ENCODE measurements at places on chromosomes 5 and 9. TPM values are rescaled to one million over a fixed set of nuclear protein-coding genes. Genes with fewer than 3 reads are reported as not detected.

The SYK gene
- 13.0 TPM for total RNA-seq

The CDH9 gene
- 0.68 TPM for total RNA-seq

The ALDH1A1 gene
- total RNA-seq = 417 TPM

The ASS1 gene
- 29.1 TPM for total RNA-seq

The RETREG1 gene
- 11.6 TPM for total RNA-seq

The MELK gene
- total RNA-seq = 35.8 TPM

The NIM1K gene
- 0.43 TPM for total RNA-seq

The LCN15 gene
- 0.93 TPM for total RNA-seq

The TAS2R1 gene
- not detected for total RNA-seq

The CATSPER3 gene
- 0.74 TPM for total RNA-seq

GRCh38 chr9:88831713-88832407 is 159.4 kb upstream of the S1PR3 start:
- no peak for DNase-seq

- no peak for DNase-seq
These were observed 494.8 kb downstream of the MAT2B start for GRCh38 chr5:164000241-164000640.

DNA sequence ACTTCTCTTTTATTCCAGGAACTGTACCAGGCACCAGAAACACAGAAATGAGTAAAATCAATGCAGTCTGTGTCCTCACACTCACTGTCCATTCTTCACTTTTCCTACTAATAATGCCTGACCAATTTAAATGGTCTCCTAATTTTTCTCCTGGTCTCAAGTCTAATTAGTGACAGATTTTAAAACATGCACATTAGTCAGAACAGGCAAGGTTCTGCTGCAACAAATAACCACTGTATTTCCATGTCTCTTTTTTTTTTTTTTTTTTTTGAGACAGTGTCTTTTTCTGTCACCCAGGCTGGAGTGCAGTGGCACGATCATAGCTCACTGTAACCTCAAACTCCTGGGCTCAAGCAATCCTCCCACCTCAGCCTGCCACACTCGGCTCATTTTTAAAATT is 99.6 kb downstream of the CEMIP2 start:
- DNase-seq = no peak

GRCh38 chr9:92141144-92142129 is 26.2 kb upstream of the SPTLC1 start:
- no peak for DNase-seq

GRCh38 chr9:124011460-124012301 is at the start of gene LHX2:
TSS of gene LHX2 (plus strand) at chr9:124011768. CDS start at chr9:124012349, 581 bp downstream.
- DNase-seq = peak; percentile 86

- no peak for DNase-seq
These were observed 26.1 kb upstream of the CPEB4 start for GRCh38 chr5:173862047-173862477.

DNA sequence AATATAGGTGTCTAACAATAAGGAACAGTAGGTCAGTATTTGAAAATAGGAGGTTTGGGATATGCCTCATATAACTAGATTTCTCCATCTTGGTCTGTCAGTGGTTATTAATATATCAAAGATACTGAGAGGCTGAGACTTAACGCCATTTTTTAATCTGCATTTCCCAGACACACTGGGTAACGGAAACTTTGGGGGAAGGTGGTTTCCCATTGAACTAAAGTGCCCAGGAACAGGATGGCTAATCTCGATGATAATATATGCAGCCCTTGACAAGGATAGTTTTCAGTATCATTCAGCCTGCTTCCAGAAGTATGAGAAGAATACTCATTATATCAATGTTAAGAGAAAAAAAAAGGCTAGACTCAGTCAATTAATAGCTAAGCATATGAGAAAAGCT is 30.7 kb downstream of the EFNA5 start:
- DNase-seq = no peak

- no peak for DNase-seq
These were observed 63.2 kb upstream of the RPS23 start for GRCh38 chr5:82341325-82341724.

DNA sequence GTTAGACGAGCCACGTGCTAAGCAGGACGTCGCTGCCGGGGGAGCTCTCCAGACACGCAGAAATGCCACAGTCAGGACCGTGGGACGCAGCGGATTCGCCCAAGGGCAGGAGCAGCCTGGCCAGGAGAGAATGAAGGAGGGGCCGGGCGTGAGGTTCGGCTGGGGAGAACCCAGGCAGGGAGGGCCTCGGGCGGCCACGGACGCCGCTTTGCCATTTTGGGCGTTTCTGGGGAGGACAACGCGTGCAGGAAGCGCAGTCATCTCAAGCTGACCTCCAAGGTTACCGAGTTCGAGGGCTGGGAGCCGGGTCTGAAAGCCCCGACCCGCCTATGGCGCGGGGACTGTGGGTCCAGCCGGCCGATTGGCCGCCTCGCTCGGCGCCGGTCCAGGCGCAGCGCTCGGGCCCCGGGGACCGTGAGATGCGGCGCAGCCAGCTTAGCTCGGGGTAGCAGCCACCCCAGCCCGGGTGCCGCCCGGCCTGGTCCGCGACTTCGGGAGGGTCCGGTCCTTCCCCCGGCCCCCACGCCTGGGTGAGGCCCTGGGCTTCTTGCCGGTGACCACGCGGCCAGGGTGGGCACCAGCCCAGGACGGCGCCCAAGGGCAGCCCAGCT is 760 bp upstream of the MAN1B1 start:
- no peak for DNase-seq

DNA sequence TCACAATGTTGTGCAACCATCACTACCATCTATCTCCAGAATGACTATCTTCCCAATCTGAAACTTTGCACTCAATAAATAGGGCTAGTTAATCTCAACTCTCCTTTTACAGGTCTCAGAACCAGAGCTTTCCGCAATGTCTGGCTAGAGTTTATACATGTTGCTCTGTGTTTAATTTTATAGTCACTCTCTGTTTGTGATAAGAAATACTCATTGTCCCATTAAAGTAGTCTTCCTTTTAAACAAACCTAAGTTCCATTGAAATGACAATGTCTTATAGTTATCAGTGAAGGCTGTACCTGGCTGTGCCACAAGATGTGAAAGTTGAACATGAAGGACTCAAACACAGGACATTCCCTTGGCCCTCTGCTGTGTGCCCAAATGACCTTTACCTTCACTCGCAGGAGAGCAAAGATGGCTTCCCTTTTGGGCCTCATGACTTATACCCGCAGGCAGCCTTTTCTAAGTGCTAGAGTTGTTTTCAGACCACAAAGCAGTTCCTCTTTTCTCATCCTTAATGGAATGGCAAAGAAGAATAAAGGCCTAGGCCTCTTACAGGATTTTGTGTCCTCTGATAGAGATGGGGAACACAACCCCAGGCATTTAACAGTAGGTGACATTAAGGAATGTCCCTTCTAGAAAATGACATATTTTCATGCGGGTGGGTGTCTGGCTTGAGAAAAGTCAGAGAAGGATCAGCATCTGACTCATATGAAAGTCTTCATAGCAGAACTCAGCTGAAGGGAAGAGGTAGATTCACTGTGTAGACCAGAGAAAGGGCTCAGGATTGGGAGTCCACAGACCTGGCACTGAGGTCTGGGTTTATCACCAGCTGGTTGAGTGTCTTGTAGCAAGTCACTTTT is 69.6 kb upstream of the ATP10B start:
- no peak for DNase-seq

GRCh38 chr9:122807271-122807900 is 7.5 kb downstream of the OR1K1 start:
- no peak for DNase-seq

GRCh38 chr9:134026581-134026980 is 1.3 kb downstream of the BRD3OS start:
- no peak for DNase-seq

DNA sequence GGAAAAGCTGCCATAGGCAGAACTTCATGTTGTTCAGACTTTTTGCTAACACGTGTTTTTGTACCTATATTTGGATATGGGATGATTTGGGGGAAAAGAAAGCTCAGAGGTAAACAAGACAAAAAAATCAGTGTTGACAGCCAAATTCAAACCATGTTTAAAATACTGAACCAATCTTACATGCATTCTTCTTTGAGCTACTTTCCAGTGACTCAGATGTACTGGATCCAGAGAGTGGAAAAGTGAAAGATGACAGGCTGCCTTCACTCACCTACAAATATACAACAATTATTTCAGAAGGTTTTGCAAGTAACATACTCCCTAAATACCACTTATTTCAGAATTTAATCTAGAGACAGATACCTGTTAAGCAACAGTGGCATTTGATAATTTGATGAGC is 165.7 kb downstream of the MPDZ start:
- DNase-seq = no peak

- DNase-seq = no peak
These were observed 192.8 kb downstream of the ARRDC3 start for GRCh38 chr5:91190314-91190690.

DNA sequence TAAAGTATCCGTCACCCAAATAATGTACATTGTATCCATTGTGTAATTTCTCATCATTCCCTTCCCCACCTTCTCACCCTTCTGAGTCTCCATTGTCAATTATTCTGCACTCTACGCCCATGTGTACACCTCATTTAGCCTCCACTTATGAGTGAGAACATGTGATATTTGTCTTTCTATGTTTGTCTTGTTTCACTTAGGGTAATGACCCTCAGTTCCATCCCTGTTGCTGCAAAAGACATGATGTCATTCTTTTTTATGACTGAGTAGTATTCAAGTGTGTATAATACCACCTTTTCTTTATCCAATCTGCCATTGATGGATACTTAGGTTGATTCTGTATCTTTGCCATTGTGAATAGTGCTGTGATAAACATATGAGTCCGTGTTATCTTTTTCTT is 4.9 kb upstream of the SPATA31C2 start:
- DNase-seq = no peak

DNA sequence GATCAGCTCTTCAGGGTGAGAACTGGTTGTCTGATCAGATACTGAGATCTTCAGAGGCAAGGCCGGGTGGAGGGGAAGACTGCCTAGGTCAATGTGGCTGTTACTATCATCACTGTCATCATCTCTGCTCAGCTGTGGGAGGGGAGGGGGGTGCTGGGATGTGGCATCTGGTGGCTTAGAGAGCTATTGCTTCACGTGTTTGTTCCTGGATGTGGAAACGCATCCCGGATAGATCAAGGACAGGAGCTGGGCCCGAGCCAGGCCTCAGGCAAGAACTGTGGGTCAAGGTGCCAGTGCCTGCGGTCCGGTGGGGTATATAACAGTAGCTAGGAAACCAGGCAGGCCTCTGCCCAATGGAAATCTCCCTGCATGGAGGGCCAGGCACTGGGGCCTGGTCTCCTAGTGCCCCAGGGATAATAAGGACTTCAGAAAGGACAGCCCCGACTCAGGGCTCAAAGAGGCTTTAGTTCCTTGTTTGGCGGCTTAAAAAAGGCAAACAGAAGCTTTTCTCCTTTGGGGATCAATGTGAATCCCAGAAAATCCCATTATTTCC is 30.3 kb upstream of the TIFAB start:
- DNase-seq = no peak

DNA sequence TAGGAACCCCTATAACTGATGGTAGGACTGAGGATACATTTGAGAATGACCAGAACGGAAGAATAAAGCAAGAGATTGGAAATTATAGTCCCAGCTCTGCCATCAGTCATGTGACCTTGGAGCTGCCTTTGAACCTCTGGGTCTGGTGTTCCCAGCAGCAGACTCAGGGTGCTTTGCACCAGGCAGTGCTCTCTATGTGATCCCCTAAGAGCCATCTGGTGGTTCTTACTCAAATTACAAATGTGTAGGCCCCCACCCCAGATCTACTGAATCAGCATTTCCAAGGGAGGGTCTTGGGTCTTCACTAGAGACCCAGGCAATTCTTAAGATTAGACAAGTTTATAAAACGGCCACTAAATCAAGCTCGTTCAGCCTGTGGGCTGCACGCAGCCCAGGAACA is 40.2 kb upstream of the PRDM12 start:
- DNase-seq = no peak

GRCh38 chr9:96031366-96031824 is 155.9 kb downstream of the ERCC6L2 start:
- DNase-seq = no peak

DNA sequence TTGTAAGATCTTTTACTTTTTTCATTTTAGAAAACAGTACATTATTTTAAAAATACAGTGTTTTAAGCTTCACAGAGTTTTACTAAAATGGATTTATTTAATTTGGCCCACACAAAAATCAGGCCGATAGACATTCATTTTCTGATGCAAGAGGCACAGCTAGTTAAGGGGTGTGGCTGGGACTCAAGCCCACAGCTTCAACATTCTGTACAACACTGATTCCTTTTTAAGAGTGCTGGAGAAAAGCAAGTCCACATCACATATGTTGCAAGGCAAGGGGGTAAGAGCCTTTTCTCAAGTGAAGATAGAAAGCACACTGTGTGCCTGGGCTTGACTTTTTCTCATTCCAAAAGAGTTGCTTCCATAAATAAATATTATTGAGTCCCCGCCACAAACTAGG is 195.9 kb downstream of the RFK start:
- DNase-seq = no peak

- DNase-seq = no peak
These were observed 31.8 kb upstream of the FABP6 start for GRCh38 chr5:160197341-160198144.

DNA sequence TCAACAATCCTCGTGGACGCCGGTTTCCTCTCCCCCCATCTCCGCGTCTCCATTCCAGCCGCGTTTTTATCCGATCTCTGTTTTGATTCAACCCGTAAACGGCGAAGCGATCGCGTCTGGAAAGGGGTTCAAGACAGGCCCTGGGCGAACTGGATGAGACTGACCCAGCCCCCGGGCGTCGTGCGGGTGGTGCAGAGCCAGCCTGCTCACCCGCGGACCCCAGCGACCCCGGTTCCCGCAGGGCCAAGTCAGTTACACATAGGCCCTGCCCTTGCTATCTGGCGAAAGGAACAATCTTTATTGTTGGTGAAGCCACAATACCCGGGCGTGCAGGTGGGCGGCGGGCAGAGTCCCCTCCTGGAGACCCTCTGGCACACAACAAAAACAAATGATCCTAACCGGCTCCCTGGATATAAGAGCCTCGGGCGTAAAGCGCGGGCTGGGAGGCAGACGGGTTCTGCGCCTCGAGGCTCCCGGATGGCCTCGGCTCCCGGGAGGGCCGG is 1.8 kb downstream of the TLX3 start:
- no peak for DNase-seq

GRCh38 chr5:73828465-73828864 is 202.5 kb downstream of the ARHGEF28 start:
- no peak for DNase-seq

DNA sequence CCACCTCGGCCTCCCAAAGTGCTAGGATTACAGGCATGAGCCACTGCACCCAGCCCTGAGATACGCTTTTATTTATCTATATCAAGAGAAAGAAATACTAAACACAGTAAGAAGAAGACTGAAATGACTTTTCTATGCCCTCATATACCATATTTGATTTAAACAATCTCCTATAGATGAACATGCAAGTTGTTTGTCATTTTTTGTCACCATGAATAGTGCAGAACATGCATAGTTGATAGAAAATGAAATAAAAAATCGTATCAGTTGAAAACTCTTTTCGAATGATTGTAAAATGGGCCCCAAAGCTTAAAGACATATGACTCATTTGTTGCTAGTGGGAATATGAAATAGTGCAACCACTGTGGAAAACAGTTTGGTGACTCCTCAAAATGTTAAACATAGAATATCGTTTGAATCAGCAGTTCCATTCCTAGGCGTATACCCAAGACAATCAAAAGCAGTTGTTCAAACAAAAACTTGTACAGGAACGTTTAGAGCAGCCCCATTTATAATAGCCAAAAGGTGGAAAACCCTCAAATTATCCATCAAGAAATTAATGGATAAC is 61.4 kb upstream of the ANKH start:
- DNase-seq = no peak

All from type B pancreatic cell (in vitro differentiated cells).